ENCODE measurements at places on chromosomes 1 and 21.

- DNase-seq = no peak
Measured at GRCh38 chr1:7447093-7447492, 324.0 kb upstream of the VAMP3 start.

DNA sequence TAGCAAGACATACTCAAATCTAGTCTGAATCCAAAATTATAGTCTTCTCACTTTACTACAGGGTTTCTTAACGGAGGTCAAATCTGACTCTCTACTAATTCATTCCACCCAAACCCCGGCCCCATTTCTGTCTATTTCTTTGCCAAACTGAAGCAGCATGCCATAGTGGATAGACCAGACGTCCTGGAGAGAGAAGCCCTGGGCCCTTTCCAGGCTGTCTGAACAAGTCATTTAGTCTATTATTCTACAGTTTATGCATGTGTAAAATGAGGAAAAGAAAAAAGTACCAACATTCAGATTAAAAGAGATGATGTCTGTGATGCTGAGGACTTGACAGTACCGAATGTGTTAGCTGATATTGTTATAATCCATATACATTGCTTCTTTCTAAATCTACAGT, 95.0 kb downstream of the GDAP2 start:
- DNase-seq = no peak

GRCh38 chr1:81844477-81844876, 43.7 kb downstream of the ADGRL2 start:
- no peak for DNase-seq

DNA sequence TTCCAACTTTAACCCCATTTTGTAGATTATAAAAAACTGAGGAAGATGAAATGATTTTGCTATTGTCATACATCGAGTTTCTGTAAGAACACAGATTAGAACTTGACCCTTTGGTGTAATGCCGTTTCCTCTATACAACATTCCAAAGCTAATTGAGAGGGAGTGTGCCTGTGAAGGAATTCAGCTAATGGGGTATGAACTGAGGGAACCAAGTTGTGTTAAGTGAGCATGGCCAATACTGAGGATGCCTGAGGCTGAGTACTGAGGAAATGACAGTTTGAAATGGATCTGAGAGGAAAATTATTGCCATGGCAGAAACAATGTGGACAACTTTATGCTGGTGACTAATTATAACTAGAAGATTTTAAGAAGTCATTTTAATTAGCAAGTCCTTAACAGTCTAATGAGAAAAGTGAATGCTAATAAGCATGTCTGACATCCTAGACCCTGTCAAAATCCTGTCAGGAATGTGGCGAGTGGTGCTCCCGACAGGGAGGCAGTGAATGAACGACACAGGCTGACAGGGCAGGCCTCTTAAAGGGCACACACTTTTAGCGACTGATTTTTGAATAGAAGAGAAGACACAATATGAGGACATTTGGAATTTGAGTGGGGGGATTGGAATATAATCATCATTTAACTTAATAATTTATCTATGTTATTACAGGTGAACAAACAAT, 262.5 kb downstream of the HLX start:
- DNase-seq = no peak

- DNase-seq = peak; percentile 92
Measured at GRCh38 chr1:27968692-27969091, 8.9 kb downstream of the XKR8 start.

- no peak for DNase-seq
Measured at GRCh38 chr1:4743978-4744750, 89.8 kb downstream of the AJAP1 start.

- DNase-seq = peak; percentile 91
Measured at GRCh38 chr1:6922096-6922931, 137.1 kb downstream of the CAMTA1 start.

GRCh38 chr1:159261311-159261710, 40.8 kb upstream of the FCER1A start:
- DNase-seq = no peak

GRCh38 chr1:210750468-210750867, 383.5 kb downstream of the KCNH1 start:
- DNase-seq = no peak

- DNase-seq = no peak
Measured at GRCh38 chr1:233216009-233216408, 79.5 kb downstream of the PCNX2 start.

DNA sequence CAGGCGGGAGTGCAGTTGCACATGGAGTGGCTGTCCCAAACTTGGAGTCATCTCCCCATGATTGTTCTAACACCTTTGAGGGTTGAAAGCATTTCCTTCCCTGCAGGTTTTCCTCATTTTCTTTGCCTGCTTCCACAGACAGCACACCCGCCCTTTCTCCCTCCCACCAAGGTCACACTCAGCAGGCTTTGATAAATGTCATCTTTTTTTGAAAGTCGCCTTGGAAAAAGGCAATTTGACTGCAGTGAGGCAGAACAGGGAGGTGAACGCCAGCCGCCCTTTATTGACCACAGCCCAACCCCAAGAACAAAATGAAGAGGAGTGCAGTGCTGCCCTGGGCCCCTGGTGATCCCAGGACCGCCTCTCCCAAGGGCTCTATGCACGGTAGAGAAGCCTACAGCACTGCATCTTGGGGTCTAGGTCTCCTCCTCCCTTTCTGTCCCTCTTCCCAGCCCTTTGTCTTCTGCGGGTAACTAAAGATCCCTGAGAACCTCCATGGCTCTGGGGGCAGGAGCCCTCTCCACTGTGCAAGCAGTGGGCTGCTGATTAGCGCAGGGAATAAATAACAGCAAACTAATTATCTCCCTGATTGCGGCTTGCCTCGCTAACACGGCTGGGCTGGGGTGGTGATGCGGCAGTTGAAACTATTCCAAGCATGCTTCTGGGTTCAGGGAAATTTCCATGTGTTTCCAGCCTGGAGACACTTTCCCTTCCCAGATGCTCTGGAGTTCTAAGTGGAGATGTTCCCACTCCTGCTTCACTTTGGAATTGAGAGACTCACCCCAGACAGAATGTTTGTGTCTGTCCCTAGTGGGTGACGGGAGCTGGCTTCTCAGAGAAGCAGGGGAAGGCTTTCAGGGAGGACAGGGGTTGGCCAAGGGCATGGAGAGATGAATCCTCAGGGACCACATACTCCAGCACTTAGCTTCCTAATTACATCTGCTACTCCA, 11.8 kb upstream of the AMIGO1 start:
- DNase-seq = no peak

DNA sequence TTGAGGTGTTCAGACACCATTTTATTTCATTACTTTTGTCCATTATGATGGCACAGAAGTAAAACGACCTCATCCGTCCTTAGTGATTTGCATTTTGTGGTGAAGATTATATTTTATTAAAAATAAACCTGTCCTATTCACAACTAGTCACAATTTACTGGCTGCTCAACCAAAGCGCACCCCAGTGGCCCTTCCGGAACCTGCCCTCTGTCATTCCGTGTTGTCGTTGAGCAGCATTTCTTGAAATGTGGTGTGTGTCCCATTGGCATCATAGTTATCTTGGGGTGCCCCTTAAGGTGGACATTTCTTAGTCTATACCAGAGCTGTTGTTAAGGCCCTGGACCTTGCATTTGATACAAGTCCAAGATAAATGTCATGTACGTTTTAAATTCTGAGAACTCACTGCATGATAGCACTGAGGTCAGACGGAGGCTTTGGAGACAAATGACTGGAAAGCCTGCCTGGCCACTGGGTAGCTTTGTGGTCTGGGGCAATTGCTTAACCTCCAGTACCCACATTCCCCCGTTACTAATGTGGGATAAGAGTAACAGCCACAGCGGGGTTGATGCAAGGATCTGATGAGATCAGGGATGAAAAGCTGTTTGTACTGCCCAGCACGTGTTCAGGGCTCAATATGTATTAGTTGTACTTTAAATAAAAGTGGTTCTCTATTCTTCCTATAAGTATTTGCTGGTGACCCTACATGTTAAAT, 36.2 kb downstream of the BACH1 start:
- peak; percentile 94 for DNase-seq

- no peak for DNase-seq
Measured at GRCh38 chr1:25018110-25018735, 88.1 kb upstream of the RUNX3 start.

DNA sequence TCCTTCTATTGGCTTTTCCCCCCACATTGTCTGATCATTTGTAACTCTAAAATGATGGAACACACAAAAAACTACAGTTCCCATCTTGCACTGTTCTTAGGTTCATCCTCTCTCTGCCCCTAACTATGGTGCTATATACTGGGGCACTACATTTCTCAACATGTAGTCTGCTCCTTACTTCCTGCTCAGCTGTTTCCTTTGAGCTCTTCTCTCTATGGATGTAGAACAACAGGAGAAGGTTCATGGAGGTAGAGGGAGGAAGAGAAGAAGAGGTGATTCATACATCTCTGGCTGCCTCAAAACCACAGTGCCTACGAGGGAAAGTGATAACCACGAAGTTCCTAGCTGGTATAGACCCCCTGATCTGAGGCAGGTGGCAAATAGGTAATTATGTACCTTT, 7.0 kb upstream of the C1orf146 start:
- DNase-seq = no peak

GRCh38 chr1:225941187-225941941, at the start of gene LEFTY2:
Gene LEFTY2 (minus strand): TSS chr1:225941220. CDS start chr1:225941140, 80 bp downstream.
- DNase-seq = no peak

GRCh38 chr1:77794550-77794949, 15.1 kb downstream of the MIGA1 start:
- no peak for DNase-seq
